Activated CD8-positive, alpha-beta memory T cell treated with anti-CD3 and anti-CD28 coated beads for 1 hour (primary cell): ENCODE measurements at places on chromosomes 3 and 15.

DNA sequence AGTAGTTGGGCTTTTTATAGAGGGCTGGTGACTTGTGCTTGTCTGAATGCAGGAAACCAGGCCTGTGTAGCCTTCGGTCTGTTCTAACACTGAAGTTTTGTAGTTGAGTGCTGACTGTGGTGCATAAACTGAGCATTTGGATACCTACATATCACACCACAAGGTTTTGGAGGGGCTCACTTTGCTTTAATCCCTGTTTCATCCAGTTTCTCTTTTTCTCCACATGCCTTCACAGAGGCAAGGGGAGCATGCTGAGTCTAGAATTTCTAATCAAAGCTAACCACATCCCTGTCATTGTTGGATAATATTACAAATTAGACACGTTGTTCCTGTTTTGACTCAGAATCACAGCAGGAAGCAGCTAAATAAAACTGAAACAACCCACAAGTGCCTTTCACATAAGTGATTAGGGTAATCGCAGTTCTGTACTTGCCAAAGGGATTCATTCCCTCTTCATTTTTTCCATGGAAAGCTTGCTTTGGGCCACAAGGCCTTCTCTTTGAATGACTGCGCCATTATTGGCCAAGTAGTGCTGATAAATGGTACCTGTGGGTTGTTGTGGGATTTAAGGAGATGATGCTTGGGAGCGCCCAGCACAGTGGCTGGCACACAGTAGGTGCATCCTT lies 48.9 kb downstream of the TGFBR2 start:
- no peak for DNase-seq

DNA sequence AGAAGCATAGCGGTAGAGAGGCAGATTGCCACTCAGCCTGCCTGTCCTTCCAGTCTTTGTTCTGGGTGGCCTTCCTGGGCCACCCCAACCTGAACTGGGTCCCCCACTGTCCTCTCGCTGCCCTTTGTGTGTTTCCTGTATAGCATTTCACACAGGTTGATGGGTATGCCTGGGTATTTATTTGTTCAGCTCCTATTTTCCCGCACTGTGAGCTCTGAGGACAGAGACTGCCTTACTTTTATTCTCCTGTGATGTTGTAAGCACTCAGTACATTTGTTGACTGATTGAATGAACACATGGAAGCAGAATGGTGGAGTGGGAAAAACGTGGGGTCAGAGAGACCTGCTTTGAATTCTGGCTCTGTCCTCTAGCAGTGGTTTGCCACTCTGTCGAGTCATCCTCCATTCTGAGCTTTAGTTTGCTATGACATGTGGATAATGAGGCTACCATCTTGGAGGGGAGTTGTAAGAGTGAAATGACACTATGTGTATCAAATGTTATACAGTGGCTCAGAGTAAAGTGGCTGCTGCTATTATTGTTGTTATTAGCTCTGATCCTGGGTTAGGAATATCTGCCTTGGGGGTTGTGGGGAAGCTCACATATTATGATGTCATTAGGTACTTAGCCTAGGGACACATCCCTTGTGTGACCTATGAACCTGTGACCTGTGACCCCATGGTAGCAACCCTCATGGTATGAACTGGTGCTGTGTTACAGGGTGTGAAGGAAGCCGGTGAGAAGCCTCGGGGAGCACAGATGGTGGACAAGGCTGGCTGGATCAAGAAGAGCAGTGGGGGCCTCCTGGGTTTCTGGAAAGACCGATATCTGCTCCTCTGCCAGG lies 6.4 kb downstream of the PLEKHO2 start:
- DNase-seq: no peak

- no peak for DNase-seq
Observed at GRCh38 chr15:88288206-88288605, 31.7 kb upstream of the NTRK3 start.

DNA sequence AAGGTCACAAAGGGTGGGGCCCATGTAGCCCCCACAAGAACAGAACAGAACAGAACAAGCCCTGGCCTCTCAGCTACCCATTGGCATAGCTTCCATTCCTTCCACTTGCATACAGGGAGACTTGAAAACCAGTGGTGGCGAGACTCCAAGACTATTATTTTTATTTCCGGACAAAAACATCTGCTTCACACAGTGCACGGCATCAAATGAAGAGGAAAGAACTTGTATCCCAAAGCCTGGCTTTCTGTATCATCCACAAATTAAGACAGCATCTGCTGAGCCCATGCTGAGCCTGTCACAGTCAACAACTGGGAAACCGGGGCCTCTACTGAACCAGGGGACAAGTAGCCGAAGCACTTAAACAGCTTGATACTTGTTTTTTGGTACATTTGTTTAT lies 56.0 kb downstream of the CLEC3B start:
- no peak for DNase-seq

DNA sequence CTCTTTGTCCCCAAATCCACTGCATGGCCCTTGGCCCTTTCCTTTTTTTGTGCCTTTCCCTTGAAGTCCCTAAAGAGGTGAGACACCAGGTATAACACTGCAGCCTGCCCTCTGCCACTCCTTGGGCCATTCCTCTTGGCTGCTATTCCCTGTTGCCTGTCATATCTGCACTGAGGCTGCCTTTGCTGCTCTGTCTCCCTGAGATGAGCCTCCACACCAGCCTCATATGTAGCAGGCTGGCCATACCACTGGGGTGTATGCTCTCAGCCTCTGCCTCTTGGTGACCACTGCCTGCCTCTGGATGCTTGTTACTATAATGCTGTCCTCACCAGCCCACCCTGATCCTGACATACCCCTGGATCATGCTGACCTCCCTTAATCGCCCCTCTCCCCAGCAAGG lies 252.0 kb downstream of the CLSTN2 start:
- no peak for DNase-seq

DNA sequence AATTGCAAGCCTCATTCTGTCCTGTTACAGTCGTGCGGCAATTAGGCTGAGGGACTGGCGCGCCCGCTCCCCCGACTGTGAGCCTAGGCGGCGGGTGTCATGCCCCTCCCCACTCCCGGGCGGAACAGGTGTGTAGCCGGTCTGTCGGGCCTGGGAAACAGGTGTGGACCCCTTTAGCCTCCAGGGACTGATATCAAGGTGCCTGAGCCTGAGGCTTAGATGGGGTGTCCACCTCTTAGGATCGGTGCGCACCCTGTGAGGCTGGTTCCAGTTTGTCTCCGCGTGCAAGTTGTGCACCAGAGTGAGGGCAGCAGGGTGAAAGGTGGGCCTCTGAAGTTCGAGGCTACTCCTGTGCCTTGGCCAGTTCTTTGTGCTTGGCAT lies 686 bp downstream of the VPS8 start:
- DNase-seq: no peak

- DNase-seq: no peak
Observed at GRCh38 chr3:71694358-71694999, 30.7 kb downstream of the EIF4E3 start.

DNA sequence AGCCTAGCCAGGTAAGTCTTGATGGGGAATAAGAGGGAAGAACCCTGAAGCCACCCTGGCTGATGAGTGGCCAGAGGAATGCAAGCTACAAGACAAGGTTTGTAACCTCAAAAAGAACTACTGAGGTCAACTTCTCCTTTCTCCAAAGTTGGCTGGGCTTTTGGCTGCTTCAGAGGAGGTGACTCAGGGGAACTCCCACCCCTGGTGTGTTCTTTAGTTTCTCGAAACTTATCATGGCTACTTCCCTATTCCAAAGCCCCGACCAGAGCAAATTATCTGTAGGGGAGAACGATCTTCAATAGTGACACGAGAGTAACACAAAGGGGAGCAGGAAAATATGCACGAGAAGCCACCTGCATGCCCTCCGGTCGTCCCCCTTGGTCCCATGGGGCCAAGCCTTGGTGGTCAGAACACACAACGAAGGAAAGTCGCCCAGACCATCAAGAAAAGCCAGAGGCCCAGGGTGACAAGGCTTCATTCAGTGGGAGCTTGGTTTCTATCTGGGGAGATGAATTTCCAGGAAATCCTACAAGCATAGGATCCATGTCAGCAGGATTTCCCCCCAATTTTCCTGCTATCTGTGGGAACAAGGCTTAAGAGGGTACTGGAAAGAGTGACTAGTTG lies 6.5 kb upstream of the BCL2A1 start:
- DNase-seq: no peak

GRCh38 chr3:45187694-45188141 lies 38.4 kb downstream of the TMEM158 start:
- DNase-seq: no peak

DNA sequence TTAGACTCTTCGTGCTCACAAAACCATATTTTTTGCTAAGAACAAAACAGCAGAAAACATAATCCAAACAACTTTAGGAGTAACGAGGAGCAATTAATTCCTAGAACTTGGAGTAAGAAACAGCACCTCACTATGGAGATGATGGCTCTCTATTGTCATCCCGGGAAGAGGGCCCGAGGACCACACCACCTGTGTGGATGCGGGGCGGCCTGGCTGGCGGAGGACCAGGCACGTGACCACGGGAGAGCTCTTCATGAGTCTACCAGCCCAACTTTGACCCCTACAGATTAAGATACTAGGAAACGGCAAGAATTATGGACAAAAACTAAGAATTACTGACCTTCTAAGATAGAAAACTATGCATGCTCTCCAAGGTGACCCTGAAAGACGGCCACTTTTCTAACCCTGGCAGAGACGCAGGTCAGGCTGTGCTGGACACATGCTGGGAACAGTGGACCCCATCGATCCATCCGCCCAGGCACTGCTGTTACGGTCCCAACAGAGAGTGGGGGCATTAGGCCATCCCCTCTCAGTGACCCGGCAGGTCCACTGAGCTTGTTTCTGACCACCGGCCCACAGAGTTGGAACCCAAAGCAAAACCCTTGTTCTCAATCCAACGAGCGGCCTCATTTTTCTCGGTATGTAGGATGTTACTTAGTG lies 13.1 kb upstream of the OCA2 start:
- no peak for DNase-seq

- no peak for DNase-seq
Observed at GRCh38 chr3:36693670-36694069, 70.7 kb downstream of the DCLK3 start.

DNA sequence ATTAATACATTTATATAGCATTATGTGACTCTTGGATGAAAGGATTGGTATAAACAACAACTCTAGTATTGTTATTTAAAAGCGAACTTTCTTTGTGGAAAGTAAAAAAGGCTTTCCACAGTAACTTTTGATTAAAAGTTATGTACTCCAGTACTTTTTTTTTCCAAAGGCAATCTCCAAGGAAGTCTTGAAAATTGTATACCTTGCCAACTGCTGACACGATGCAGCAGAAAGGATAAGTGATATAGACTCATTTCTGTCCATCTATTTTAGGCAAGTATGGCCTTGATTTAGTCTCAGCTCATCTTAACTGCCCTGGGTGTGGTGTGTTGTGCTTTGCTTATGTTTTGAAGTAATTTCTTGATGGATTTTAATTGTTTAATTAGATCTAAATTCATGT lies 79.7 kb downstream of the OTOL1 start:
- DNase-seq: no peak

DNA sequence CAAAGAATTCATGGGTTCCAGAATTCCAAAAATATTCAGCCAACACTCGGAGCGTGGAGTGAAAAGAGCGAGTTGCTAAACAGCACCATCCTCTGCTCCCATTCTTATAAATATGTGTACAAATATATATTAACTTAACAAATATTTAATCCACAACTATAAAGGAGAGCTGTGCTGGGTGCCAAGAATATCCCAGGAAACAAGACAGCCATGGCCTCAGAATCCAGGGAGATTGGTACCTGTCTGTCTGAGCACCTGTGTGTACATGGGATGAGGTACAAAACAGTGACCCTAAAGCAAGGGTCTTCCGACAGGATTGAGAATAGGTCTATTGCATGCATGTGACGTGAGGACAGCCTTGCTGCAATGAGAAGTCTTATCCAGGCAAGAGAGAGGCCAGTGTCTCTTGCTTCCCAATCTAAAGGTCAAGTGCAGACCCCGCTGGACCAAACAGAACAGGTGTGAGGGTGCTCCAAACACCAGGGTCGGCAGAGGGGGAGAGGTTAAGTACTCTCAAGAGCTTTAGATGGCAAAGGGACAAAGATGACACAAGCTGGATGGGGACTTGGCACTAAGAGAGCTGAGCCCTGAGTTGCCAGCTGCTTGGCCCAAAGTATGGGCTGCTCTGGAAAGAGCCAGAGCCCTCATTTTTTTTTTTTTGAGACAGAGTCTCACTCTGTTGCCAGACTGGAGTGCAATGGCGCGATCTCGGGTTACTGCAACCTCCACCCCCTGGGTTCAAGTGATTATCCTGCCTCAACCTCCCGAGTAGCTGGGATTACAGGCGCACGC lies 36.2 kb downstream of the HOMER2 start:
- no peak for DNase-seq

- DNase-seq: no peak
Observed at GRCh38 chr3:14502472-14502871, 37.7 kb downstream of the GRIP2 start.

- DNase-seq: no peak
Observed at GRCh38 chr15:99345832-99346462, 94.7 kb downstream of the LRRC28 start.

- DNase-seq: no peak
Observed at GRCh38 chr15:86231864-86232721, 152.4 kb downstream of the AGBL1 start.

DNA sequence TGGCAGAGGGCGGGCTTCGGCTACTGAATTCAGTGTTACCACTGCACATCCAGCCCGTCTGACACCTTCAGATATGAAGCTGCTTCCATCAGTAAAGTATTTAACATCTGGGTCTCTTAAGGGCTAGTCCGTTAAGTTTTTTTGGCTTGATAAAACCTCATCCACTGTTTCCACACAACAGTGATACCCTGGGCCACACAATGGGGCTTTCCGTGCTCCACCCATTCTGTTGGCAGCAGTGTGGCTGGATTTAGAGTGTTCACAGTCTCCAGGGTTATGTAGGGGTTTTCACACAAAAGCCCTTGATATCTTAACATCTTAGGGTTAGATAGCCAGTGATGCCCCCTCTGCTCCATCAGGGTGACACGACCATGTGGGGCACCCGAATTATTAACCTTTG lies 165.0 kb downstream of the STXBP5L start:
- DNase-seq: no peak

DNA sequence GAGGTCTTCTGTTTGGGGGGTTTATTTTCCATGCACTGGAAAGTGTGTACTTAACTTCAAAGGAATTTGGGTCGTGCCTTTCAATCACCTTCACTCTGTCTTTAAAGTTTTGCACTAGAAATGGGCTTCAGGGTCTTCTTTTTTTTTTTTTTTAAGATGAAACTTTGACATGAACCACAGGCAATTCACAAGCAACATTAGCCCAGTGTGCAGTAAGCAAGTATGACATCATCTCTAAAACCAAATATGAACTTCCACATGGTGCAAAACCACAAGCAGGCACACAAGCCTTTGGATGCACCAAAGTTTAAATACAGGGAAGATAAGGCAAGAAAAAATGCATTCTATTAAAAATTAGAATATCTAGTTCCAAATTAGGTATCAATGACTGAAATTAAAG lies 381.9 kb downstream of the ERC2 start:
- DNase-seq: no peak
